ENCODE measurements at places on chromosomes 12 and 14. TPM values are rescaled to one million over a fixed set of nuclear protein-coding genes. Genes with fewer than 3 reads are reported as not detected.

Gene NANOG
- total RNA-seq, result 0.63 TPM

Gene CD69
- total RNA-seq, result 0.85 TPM

Gene TAS2R42
- 2.3 TPM for total RNA-seq

Gene P2RX2
- 0.63 TPM for total RNA-seq

Gene ANKRD33
- 0.19 TPM for total RNA-seq

Measured in motor neuron (in vitro differentiated cells).